ENCODE measurements at places on chromosomes 4 and X.

- no peak for DNase-seq
Observed at GRCh38 chr4:99657798-99658197, at the start of gene C4orf54. Gene C4orf54 (minus strand): TSS chr4:99657828. CDS start chr4:99654648, 3,180 bp downstream.

DNA sequence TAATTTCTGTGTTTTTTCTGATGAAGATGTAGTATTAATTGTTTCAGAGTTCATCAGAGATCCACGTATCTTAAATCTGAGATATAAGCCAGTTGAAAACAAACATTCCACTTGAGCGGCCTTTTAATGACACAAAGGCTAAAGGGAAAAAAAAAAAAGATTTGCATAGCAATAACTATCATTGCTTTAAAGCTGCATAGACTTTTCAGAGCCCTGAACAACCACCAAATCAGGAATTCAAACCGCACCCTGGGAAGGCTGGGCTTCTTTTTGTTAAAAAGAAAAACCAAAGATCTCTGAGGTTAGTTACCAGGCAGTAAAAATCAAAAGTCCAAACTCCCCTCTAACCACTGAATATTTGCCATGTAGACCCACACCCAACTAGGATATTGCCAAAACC, 206.0 kb downstream of the HHIP start:
- DNase-seq = no peak

GRCh38 chr4:101075536-101075935, 271.8 kb downstream of the PPP3CA start:
- no peak for DNase-seq

GRCh38 chrX:115413246-115413878, 123.8 kb downstream of the LUZP4 start:
- DNase-seq = no peak

DNA sequence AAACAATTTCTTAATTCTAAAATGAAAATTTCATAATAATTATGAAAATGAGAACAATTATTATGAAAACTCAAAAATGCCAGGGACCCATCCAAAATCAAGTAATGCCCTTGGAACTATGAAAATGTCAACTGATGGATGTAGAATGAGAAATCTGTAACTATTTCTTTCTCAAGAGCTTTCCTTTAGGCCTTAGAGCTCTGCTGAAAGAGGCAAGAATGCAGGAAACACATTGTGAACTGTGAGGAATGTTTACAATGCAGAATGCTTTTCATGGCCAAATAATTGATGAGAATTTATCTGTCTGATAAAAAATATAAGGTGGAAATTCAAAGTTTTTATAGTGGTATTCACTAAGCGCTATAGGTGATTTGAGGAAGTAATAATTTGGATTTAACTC, 207.1 kb upstream of the PCDH18 start:
- no peak for DNase-seq

GRCh38 chr4:72109959-72110497, 78.2 kb downstream of the NPFFR2 start:
- no peak for DNase-seq

GRCh38 chr4:17688011-17688441, 73.6 kb downstream of the MED28 start:
- peak; percentile 22 for DNase-seq

- DNase-seq = no peak
Observed at GRCh38 chr4:76203541-76203940, 10.1 kb downstream of the SCARB2 start.

DNA sequence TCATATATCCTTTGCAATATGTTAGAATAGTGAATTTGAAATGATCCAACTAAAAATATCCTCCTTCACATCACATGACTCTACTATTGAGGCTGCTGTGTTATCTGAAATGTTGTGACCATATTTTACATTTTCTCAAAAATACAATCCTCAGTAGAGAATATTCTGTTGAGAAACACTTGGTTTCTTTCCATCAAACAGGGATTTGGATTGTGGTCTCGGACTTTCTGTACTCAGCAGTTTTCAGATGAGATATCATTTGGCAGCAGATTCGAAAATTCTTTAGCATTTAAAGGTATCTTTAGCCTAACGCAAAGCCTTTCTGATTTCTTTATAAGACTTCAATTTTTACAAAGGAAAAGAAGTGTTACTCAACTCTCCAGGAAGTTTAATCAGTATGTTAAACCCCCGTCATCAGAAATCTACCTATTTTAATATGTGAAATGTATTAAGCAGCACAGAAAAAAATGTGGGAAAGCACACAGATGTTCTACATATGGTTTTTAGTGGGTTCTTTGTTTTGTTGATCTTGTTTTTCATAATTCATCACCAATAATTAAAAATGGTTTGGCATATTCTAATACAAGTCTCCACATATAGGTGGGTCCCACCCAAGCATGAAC, 55.4 kb upstream of the ANXA3 start:
- DNase-seq = no peak

- no peak for DNase-seq
Observed at GRCh38 chr4:77432717-77433417, 172.8 kb upstream of the CXCL13 start.

DNA sequence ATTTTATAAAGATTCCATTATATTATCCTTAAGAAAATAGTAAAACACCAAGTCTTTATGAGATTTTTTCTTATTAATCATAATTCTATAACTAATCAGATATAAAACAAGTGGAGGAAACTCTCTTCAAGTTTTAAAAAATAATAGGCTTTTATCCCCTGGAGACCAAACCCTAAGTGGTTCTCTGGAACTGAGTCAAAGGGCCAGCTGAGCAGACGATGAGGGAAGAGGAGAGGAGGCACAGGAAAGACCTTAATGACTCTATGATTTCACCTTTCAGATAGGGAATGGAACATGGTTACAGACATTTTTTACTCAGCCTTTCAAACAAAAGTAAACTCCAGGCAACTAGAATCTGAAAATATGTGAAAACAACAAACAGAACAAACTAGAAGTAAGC, 201.8 kb downstream of the SLC39A8 start:
- DNase-seq = no peak

- no peak for DNase-seq
Observed at GRCh38 chr4:288891-289290, 16.4 kb downstream of the ZNF732 start.

GRCh38 chrX:50152456-50152855, 48.4 kb downstream of the AKAP4 start:
- no peak for DNase-seq

DNA sequence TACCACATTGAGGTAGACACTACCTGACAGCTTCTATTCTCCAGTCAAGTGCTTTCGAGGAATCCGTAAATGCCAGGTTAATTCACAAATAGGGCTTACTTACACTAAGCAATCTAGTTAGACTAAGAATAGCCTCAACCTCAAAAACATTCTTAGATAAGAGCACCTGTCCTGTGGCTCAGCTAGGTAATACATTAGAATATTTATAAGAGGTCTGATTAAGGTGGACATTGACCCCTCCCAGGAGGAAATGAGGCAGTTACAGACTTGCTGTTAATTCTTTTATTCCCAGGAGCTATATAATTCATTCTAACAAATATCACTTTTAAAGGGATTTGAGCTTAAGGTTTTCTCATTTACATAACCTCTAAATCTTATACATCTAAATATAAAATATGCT, 758.1 kb downstream of the GRID2 start:
- no peak for DNase-seq

DNA sequence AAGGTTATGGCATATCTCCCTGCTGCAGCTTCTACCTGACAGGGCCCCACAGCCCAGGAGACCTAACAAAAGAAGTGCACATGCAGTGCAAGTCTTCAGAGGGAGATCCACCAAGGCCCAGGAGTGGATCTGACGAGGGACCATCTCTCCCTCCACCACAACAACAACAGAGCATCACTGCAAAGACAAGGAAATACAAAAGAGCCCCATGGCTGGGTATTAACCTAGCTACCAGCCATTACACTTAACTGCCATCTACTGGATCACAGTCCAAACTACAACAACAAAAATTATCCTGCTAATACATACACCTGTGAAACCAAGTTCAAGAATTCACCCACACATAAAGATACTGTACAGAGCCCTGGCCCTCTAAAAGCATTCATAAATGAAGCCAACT, 280.2 kb upstream of the SLC7A11 start:
- DNase-seq = no peak

- no peak for DNase-seq
Observed at GRCh38 chr4:24686866-24687692, 102.7 kb upstream of the DHX15 start.

DNA sequence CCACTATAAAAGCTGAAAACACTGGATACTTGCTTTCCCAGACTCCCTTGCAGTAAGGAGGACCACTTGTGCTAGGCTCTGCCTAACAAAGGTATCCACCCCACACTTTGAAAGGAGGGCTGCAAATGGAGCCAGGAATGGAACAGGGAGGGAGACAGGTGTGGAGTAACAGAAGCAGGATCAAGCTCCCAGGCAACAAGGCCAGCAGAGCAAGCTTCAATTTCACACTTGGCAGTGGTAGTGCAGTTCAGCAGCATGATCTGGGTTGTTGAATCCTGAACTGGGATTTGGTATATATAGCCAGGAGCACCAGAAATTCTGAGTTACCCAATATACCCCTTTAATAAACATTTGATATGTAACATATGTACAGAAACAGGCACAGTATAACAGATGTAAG, 9.8 kb downstream of the LAMP2 start:
- peak; percentile 6 for DNase-seq

DNA sequence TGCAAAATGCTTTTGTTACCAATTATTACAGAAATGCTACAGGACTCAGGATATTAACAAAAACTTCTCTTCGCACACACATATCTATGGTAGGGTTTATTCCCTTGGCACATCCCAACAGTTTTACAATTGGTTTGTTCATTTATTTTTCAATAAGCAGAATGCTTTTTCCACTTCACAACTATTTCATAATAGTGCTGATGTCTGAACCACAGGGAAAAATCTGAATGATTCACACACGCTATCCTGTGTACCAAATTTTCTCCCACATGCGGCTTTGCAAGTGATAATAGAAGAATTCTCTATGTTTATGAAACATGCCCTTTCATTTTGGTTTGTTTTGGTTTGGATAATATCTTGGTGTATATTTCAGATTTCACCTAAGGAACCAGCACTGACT, 725.7 kb upstream of the TENM3 start:
- no peak for DNase-seq

- DNase-seq = no peak
Observed at GRCh38 chrX:132173647-132174046, 45.6 kb downstream of the RAP2C start.

DNA sequence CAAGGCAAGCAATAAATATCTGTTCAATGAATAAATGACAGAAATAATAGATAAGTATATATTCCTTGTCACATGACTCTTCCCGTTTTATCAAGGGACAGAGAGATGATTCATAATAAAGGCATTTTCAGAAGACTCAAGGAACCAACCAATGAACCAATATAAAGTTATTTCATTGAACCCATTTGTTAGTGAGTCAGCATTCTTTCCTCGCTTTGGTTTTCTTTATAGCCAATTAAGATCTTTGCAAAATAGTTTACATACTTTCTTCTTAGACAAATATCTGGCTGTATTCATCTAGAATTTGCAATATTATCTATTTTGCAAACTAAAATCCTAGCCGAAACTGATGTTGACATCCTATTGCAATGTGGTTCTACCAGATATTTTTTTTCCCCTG, 269.4 kb downstream of the IL15 start:
- DNase-seq = no peak

- DNase-seq = no peak
Observed at GRCh38 chrX:9919632-9920172, 47.5 kb upstream of the CLDN34 start.

DNA sequence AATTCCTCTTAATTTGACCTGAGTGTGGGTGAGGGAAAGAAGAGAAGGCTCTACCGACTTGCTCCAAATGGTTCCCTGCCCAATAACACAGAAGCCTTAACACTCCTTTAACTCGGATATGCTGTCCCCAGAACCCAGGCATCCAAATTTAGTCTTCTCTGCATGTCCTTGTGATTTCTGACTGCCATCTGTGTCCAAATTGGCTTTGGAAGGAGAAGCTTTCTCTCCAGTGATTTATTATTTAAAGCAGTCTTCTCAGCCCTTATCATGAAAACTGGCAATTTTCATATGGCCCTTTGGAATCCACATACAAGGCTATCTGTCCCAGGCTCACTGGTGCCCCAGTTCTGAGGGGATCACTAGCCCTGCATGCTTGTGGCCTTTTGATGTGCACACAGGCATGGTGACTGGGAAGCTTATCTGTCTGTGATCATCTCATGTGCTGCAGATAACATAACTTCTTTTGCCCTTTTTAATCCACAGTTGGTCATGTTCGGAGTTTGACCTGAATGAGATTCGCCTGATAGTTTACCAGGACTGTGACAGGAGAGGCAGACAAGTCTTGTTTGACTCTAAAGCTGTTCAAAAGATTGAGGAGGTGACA, 56.7 kb downstream of the FNIP2 start:
- no peak for DNase-seq

GRCh38 chr4:73018595-73018994, 50.9 kb downstream of the COX18 start:
- no peak for DNase-seq

DNA sequence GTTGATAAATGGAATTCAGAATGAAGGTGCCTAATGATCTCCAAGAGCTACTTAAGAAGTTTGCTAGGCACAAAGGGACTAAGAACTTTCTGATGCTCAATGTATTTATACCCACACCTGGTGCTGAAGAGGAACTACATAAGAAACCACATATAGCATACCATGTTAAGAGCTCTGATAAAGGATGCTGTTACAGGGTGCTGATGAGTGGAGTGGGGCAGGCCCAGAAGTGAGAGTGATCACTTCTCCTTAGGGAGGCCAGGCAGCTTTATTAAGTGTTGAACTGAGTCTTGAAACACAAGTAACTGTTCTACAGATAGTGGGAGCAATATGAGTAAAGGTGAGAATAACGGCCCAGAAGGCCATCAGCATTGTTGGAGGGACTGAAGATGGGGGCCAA, 68.3 kb upstream of the CHRDL1 start:
- DNase-seq = no peak

GRCh38 chrX:108217876-108218275, 126.3 kb downstream of the ATG4A start:
- no peak for DNase-seq

DNA sequence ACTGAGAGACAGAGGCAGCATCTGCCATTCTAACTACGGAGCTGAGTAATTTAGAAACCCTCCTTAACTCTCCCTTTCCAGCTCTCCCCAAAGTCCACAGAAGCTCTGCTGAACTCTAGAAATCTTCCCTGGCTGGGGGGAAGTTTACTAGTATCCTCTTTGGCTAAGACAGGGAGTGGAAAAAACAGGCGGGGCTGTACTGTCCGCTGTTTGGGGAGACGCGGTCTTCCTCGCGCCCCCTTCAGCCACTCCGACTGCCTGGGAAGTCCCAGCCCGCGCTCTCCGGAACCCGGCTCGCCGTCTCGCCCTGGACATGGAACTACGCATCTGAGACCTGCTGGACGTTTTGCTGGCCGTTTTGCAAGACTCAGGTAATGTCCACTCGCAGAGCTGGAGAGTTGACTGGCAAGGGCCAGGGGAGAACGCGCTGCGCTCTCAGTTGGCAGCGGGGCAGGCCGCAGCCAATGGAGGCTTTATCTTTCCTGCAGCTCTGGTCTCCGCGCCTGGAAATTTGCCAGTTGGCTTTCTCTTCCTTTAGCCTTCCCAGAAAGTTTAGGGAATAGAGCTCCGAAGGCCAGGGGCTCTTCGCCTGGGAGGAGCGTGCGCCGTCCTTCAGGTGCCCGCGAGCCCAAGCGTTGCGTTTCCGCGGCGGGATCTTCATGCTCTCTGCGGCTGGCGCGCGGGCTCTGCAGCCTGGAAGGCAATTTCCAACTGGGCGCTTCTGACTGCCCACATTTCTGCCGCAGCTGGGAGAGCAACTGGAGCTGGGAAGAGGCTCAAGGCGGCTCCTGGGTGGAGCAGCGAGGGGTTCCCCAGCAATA, 892 bp downstream of the IL1RAPL2 start:
- no peak for DNase-seq
